Left colon (tissue), 2 donors: ENCODE measurements at places on chromosomes 2 and 18.

GRCh38 chr2:211248841-211249240 is 692.4 kb downstream of the CPS1 start:
- no peak for DNase-seq

- DNase-seq: no peak
Measured at GRCh38 chr18:8140841-8141501, 468.3 kb upstream of the RAB12 start.

- DNase-seq: no peak
Measured at GRCh38 chr2:158973116-158973956, 4.9 kb downstream of the TANC1 start.

GRCh38 chr2:54048117-54048785 is 67.2 kb upstream of the ACYP2 start:
- DNase-seq: no peak

DNA sequence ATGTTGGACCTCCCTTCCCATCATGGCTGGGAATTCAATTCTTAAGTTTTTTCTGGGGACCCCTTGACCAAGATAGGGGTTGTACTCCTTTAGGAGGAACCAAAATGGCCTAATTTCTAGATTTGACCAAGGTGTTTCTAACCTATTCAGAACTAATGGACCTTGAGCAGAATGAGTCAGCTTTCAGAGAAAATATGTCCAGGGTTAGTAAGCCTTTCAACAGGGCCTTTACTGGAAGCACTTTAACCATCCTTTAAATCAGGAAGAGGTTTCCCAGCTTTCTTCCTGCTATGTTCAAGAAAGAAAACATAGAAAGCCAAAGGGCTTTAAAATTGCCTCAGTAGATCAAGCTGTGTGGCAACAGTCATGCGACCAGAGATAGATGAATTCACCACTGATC is 1184.9 kb upstream of the ACVR2A start:
- no peak for DNase-seq

- no peak for DNase-seq
Measured at GRCh38 chr18:74715865-74716712, 118.4 kb downstream of the ZNF407 start.

DNA sequence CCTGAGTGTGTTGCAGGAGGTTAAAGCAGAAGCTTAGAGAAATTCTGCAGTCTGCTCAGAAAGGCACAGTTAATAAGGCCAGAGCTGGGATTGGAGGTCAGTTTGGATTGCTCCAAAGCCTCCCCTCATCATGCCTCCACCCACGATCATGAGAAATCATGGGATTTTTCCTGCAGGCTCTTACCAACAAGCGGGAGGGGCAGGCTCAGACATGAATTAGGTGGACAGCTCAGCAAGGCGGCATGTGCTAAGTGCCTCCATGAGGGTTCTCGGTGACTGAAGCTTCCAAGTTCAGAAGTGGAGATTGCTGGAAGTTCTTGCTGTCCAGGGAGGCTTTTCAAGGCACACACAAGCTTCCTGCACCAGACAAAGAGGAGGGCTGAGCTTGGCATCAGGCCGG is 163.8 kb downstream of the SETBP1 start:
- no peak for DNase-seq
